Activated naive CD8-positive, alpha-beta T cell treated with anti-CD3 and anti-CD28 coated beads, Interleukin-2, amount 50 U/mL, for 16 hours (primary cell): ENCODE measurements at places on chromosomes 6 and 20.

DNA sequence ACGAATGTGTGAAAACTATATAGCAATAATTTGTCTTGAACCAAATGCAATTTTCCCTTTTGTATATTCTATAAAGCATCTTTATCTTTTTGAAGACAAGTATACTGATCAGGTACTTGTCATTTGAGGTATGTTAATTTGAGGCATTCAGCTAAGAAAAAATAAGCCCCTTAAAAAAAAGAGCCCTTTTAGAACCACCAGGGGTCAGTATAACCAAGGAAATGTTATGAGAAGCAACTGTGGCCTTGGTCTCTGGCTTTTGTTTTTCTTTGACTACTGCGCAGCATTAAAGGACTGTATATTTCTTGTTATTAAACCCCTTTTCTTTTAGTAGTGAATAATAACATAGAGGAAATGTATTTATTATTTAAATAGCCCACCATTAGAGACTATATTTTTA lies 43.1 kb downstream of the CD109 start:
- no peak for DNase-seq

DNA sequence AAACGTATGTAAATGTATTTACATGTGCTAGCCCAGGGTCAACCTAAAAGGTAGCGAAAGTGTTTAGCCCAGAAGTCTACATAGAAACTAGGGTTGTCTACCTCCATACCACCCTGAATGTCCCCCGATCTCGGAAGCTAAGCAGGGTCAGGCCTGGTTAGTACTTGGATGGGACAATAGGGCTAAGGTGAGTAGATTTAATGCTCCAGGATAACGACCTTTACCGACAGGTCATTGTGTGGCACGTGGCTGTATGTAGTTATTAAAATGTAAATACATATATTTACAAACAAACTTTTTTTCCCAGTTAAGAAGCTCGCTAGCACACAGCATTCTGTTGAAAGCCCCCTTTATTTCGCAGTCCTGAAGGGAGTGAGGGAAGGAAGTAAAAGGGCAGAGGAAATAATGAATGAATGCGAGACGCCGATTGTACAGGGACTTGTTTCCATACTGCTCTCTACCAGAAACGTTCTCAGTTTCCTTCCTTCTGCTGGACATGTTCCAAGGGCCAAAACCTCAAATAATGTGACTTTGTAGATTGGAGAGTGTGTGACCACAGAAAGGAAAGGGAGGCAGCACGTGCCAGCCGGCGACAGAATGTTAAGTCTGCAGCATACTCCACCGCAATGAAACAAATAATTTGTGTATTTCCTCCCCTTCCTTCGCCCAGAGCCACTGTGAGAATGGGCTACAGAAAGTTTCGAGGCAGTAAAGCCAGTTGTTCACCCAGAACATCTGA lies 612 bp downstream of the ADAT2 start:
- no peak for DNase-seq

DNA sequence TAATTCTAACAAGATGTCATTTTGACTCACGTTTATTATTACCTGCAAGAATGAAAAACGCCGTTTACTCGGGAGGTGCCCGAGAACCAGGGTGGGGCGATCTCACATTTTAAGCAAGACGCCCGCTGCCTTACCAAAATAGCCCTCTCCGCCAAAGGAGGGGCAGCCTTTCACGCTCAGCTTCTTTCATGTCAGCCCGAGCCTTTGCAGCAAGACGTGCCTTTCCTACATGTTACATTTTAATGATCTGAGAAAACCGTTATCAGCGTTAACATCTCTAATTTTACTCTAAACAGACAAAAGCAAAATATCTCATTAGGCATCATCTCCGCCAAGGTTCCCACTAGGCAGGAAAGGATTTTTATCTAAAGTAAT lies 2.0 kb downstream of the BACH2 start:
- peak; percentile 20 for DNase-seq

DNA sequence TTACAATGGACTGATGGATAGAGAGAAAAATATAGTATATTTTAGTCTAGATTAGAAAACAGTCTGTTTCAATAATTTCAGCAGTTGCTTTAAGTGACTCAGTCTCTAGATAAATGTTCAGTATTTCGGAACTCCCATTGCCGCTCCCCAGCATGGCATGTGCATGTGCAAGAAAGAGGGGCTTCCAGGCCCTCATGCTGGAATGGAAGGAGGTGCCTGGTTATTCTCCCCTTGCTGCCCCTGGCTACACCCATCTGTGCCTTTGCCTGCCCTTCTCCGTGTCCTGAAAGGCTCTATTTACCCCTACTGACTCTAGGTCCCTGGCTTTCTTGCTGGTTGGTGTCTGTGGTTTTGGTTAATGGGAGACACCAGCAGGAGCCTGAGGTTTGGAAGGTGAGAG lies 115.7 kb upstream of the IFNGR1 start:
- no peak for DNase-seq

GRCh38 chr20:2751347-2751877 lies 49.0 kb downstream of the CPXM1 start:
- no peak for DNase-seq

GRCh38 chr6:21278375-21278745 lies 315.2 kb upstream of the SOX4 start:
- DNase-seq, result no peak

- no peak for DNase-seq
These were observed 1.0 kb downstream of the MRPS26 start for GRCh38 chr20:3046677-3047462.

DNA sequence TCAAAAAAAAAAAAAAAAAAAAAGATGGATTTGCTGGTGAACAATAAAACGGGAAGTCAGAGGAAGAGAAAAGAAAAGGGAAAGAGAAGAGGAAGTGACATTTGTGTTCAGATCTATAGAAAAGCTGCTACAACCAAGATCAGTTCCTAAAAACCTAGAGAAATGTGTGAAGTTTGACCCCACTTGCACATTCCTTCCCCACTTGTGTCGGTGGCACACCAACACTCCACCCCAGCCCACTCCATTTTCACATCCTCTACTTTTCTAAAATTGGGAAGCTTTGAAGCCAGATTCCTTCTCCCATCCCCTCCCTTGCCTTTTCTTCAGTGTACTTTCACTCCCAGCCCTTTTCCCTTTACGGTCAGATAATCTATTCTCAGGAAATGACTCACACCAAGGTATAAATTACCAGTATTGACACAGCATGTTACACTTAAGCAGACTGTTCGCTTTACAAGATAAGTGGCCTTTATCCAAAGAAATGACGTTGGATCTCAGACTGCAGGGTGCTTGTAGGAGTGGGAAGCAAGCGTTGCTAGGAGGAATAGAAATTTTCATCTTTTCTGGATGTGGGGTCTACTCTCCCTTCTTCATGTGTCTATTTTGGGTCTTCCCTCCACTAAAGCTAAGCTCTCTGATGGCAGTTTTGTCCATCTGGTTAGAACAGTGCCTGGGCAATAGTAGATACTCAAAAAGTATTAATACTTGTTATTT lies 92.5 kb upstream of the ADGRF1 start:
- no peak for DNase-seq

GRCh38 chr6:54601600-54602300 lies 244.8 kb upstream of the FAM83B start:
- no peak for DNase-seq

DNA sequence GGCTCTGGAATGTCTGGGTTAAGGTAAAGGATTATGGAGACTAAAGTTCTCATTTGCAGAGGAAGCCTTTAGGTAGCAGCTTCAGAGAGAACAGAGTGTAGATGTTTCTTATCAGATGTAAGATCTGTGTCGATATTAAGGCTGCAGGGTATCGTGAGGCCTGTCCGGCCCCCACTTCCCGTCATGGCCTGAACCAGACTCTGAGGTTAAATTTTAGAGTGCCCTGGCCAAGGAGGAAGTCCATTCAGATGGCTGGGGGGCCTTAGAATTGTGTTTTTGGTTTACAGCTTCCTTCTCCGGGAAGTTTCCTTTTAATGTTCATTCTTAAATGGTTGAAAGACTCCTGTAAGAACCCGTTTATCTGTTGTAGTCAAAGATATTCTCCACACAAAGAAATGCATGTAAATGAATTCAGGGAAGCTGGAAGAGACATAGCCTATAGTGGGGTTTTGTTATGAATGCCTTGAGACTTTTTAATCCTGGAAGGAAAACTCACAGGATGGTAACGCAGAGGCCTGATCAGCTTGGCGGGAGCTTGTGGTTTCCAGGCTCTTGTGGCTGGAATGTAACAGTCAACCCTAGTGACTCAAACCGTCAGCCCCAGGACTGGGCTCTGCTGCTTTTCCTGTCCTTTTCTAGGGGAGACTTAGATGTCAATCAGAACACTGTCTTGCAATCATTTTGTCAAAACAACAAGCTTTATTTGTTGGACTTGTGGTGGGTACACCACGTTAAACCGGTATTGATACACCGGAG lies 34.7 kb downstream of the KIF25 start:
- DNase-seq, result no peak

GRCh38 chr6:167745670-167746389 lies 80.9 kb upstream of the AFDN start:
- DNase-seq, result no peak

- DNase-seq, result no peak
These were observed 3.1 kb upstream of the ZNF831 start for GRCh38 chr20:59160389-59161115.

GRCh38 chr6:66516377-66516776 lies 809.4 kb upstream of the EYS start:
- no peak for DNase-seq

- no peak for DNase-seq
These were observed 1.4 kb downstream of the BMP6 start for GRCh38 chr6:7727086-7727945.

GRCh38 chr20:17471606-17472187 lies 59.5 kb downstream of the BFSP1 start:
- DNase-seq, result no peak

DNA sequence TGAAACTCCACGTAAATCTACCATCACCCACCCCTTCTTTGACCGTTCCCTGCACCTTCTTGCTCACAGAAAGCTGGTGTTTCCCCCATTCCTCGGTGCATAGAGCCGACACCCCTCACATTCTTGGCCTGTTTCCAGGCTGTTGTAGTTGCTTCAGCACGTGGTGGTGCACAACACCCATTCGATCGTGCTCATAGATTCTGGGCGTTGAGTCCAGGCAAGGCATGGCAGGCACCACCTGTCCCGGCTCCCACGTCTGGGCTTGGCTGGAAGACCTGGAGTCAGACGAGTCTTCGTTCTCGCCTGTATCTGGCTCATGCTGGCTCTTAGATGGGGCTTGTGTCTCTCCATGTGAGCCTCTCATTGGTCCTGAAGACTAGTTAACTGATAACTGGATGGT lies 100.6 kb downstream of the FAM120B start:
- no peak for DNase-seq

DNA sequence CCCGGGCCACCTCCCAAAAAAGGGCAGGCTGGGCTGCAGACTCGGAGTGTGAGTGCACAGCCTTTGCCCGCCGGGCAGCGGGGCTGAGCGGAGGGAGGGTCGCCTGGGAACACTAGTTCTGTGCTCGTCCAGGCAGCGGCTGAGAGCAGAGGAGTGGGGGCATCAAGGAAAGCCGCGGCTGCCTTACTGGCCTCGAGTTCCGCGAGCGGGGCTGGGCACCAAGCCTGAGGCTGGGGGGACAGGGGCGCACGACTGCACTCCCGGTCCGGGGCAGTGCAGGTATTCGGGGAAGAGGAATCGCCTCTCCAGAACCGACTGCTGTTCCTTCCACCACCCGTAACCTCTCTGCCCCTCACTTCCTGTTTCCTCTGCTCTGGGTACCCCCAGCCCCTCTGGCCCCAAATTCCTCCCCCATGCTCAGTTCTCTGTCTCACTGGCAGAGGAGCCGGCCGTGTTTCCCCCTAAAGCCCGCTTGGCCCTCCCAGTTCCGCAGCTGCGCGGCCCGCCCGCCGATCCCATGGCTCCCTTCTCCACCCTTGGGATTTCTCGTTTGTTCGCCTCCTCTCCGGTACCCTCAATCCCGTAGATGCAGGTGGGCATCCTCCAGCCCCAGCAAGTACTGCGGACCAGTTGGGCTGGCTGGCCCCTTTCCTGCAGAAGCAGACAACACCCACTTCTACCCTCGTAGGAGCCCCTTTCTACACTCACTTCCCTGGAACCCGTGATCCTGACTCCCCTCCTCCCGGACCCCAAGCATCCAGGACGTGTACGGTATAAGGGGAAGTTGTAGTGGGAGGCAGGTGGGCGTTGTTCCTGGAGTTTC lies 5.1 kb downstream of the RING1 start:
- DNase-seq, result no peak

DNA sequence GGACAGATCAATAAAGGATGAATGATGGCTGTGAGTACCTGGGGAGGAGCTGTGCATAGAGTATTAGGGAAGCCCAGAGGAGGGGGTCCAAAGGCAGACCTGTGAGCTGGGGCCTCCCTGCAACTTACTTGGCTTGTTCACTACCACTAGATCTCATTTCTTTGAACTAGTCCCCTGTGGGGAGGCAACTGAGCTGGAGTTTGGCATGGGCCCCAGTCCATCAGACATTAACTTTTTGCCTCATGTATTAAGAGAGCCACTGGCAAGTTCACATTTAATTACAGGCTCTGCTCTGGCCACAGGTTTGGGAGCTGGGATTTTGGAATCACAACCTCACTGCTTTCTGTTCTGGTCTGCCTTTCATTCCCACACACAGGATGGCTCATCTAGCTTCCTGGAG lies 254.1 kb downstream of the PRL start:
- DNase-seq, result no peak

DNA sequence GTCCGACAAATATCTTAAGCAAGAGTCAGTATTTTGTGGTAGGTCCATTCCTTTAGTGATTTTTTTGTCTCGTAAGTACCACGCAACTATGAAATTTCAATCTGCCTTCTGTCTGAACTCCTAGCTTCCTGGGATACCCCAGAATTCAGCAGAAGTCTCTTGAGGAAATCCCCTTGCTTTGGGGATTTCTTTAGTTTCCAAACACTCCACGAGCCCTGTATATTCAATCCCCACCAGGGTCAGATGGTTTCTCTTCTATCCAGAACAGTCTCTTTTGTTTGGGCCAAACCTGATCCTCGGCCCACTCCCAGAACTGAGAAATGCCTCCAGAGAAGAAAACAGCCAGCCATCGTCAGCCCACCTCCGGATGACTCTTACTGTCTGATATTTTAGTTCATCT lies 113.0 kb downstream of the CHD6 start:
- no peak for DNase-seq

DNA sequence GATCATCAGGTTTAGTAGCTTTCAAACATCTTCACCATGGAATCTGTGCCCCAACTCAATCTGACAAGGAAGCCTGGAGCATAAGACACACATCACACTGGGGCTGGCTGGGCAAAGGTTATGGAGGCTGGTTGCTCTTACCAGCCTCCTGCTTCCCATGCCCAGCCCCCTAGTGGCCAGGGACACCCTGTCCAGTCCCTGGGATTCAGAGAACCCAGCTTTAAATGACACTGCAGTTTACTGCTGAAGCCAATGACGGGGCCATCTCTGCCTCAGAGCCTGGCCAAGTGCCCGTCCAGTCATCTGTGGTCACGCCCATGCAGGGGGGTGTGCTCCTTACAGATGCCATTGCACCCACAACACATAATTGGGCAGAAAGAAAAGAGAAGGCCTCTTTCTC lies 272.9 kb downstream of the SMOC2 start:
- no peak for DNase-seq
